ENCODE measurements at places on chromosomes 6 and 20.

DNA sequence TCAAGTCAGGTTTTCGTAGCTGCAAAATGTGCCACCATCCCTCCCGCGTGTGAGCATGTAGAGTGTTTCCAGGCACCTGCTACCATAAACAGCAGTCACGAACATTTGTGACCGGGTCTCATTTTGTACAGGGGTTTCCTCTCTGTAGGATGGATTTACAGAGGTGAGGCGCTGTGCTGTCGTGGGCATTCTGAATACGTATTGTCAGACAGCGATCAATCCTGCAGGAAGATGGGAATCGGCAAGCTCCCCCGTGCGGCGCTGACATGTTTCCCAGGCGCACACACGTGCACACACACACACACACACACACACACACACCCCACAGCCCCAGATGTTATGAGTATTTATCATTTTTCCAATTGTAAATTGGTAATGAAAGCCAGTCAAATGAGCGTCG is 15.8 kb downstream of the ANKRD60 start:
- DNase-seq, result no peak

DNA sequence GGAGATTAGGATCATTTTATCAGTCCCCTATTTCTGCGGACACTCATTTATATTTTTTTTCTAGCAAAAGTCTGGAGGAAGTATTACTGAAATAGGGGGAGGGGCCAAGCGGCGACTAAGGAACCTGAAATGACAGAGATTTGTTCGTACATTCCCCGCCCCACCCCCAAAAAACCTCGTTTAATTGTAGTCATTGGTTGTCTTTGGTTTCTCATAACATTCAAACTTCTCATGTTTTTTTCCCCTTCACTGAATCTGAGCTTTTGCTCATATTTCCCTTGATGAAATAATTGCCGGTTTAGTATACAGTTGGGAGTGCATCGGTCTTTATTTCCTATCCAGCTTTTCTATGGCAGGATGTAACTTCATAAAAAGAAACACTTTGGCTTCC is 768 bp upstream of the FYN start:
- no peak for DNase-seq

- peak; percentile 70 for DNase-seq
Measured at GRCh38 chr6:70124882-70125545, 177.9 kb downstream of the COL9A1 start.

DNA sequence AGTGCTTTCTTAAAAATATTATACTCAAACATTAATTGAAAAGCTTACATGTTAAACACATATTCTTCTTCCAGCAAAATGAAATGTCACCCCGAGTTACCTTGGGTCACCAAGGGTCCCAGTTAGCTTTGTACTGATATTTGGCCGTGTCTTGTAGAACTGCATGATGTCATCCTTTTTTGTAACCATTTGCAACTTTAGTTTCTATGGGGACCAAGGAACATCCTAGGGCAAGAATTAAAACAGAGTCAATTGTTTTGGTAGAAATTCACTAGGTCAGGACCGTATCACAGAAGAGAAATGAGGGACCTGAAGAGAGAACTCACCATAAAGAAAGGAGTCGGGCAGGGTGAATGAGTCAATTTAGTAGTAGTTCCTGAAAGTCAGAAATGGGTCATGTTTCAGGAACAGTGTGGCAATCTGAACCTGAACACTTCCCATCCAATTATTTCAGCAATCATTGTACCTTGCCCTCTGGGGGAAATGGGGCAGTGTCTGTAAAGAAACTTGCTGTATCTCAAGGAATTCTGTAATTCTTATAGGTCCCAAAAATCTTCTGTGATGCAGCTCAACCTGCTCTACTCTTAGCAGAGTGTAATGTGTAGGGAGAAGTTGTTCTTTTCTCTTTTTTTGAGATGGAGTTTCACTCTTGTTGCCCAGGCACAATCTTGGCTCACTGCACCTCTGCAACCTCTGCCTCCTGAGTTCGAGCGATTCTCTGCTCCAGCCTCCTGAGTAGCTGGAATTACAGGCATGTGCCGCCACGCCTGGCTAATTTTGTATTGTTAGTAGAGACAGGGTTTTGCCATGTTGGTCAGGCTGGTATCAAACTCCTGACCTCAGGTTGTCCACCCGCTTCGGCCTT is 5.3 kb upstream of the AKAP7 start:
- DNase-seq, result no peak

Measured in AG20443 (cell line).